ENCODE measurements at places on chromosomes 16 and 17.

DNA sequence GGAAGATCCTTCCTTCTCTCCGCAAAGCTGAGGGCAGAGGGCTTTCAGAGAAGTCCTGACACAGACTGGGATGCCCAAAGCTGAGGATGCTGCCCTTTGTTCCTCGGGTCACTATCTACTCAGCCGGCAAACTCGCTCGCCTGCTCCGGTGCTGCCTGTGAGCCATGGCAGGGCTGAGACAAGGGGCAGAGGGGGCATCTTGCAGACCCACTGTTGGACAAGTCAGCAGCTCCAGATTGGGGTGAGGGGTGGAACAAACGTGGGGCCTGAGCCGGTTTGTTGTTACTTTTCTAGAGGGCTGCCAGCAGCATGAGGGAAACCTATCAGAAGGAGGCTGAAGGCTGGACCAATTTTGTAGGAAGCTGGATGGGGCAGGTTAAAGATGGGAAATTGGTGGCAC is 47.1 kb upstream of the PIK3R6 start:
- no peak for DNase-seq

DNA sequence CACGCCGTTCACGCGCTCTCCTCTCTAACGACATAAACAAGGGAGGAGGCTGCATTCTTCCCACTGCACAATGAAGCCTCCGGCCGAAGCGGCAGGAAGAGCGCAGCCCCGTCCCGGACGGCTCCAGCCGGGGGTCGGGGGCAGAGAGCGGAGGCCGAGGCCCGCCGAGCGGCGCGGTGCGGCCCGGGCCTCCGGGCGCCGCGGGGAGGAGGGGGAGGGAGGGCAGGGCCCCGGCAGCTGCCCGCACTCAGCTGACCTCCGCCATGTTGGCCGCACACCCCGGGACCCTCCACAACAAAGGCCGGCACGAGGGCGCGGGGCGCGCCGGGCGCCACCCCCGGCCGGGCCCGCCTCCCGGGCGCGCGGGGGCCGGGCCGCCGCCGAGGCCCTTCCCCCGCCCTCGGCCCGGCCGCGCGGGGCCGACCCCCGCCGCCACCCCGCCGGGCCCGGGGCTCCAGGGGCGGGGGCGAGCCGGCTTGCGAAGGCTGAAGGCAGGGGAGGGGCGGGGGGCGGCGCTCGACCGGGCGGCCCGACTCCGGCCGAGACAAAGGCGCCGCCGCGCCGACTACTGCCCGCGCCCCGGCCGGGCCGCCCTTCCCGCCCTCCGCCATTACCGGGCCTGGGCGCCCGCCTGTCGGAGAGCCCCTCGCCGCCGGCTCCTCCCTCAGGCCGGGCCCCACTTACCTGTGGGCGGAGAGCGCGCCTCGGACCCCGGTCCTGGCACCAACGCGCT is 527 bp downstream of the SIAH1 start:
- peak; percentile 66 for DNase-seq

DNA sequence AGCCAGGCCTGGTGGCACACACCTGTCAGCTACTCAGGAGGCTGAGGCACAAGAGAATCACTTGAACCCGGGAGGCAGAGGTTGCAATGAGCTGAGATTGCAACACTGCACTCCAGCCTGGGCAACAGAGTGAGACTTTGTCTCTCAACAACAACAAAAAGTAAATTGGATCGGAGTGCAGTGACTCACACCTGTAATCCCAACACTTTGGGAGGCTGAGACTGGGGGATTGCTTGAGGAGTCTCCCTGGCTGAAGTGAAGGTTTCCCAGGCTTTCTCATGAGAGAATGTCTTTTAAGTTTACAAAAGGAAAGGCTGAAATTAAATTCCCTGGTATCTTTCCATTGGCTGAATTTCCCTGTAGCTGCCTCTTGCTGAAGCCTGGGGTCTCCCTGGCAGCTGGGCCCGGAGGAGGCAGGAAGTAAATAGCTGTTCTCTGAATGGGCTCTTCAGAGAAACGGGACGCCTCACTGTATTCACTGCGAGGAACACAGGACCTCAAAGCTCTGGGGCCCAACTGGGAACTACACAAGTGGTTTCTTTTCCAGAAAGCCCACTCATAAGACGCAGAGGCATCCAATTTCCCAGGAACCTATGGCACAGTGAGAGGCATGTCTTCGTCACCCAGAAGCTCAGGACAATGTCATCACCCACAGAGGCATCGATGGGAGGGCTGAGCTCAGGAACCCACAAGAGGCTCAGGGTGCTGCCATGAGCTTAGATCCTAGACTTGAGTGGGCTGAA is 77.4 kb upstream of the SMURF2 start:
- DNase-seq, result no peak

DNA sequence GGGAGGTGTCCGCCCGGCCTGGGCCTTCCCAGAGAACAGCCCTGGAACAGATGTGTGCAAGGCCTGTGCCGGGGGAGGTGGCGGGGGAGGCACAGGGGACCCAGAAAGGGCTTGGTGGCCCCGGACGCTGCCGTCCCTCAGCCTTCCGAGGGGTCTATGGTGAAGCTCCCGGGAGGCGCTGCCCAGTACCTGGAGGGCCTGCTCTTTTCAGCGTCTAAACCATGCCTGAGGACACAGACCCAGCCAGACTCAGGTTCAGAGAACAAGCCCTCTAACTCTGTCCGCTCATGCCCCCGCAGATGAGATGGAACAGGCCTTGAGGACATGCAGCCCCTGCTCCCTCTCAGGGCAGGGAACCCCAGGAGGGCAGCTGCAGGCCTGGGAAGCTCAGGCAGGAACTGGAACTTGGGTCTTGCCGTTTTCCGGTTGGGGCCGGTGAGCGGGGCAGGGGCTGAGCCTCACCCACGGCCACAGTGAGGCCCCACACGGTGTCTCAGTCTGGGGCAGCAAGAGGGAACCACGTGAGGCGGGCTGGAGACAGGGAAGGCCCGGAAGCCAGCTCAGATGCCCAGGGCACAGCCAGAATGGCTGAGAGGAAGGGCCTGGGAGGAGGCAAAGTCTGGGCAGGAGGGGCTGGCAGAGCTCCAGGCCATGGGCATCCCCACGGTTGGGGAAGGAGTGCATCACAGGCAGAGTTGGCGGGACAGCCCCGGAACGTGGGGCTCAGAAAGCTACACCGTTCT is 12.5 kb downstream of the SLC16A3 start:
- no peak for DNase-seq

DNA sequence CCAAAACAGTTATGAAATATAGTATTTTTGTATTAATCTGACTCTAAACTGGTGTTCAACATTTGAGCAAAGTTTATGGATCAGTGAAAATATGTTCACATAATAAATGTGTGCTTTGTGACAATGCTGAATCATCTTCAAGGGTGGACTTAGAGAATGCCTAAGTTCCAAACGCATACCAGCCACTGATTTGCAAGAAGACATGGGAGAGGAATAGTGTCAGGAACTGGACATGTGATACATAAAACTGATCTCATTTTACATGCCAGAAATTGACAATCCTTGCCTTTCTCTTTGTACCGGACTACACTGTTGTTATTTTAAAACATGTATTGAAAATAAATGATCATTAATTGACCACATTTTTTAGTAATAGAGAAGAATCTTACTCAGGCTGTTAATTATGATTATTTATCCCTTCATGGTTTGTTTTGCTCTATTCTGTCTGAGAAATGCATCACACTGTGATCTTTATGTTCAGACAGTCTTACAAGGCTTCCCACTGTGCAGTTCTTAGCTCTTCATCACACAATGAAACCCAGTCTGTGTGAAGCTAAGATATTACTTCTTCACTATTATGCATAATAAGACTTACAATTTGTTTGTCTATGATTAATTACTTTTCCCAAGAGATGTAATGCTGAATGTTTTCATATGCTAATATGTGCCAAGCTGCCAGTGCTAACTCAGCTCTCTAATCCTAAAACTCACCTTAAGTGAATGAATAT is 1180.6 kb upstream of the CDH8 start:
- no peak for DNase-seq

GRCh38 chr17:56815711-56816110 is 18.0 kb downstream of the C17orf67 start:
- DNase-seq, result no peak

DNA sequence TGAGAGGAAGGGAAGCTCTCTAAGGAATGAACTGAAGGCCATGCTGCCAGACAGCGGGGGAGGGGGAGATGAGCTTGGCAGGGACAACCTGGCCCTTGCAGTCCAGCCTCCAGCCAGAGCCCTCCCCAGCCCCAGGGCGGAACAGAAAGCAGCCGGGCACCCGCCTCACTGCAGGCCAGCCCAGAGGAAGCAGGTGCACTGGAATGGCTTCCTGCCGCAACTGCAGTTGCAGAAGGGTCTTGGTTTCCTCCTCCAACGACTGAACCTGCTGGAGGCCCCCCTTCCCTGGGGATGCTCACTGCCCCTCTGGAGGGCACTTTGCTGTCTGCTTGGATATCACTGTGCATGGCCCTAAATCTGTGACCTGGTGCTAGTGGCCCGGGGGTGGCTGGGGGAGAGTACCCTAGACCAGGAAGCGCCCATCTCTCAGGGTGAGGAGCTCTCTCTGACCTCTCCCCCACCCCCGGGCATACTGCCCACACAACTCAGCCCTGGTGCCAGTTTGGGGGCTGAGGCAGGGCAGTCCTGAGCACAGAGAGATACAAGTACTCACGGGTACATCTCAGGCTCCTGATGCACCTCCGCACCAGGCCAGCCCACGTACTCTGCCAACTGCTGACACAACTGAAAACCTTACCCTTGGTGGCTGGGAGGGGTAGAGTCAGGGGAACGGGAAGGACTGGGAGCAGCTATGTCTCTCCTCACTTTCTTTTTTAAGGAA is 41.1 kb downstream of the MYO18A start:
- no peak for DNase-seq

GRCh38 chr16:83335076-83335475 is 472.7 kb upstream of the HSBP1 start:
- DNase-seq, result no peak

- no peak for DNase-seq
These were observed 17.4 kb downstream of the CRK start for GRCh38 chr17:1438593-1439083.

DNA sequence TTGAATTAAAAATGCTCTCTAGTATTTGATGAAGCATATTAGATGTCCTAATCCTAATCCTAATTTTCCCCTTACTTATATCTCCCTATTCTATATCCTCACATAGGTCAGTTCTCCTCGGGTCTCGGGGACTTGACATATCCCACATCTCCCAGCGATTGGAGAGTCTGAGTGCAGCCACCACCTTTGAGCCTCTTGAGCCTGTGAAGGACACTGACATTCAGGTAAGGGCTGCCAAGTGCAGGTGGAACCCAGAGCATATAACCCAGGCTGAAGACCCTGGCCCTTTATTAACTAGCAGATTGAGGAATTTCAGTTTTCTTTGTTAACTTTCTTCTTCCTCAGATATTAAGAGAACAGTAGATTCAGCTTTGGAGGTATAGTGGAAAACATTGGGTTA is 28.5 kb downstream of the NUP93 start:
- no peak for DNase-seq

DNA sequence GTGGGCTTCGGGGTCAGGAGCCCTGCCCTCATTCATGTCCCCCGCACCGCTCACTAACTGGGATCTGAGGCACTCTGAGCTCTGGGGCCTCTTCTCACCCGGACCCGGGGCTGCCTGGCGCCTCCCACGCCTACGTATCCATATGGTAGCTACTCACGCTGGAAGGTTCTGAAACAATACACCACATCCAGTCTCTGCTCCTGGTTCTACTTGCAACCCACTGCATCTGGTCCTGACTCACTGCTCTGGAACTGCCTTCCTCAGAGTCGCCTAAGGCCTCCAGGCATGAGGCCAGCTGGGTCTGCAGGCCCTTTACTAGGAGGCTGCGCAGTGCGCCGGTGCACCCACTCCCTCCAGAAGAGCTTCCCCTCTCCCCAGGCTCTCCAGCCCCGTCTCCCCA is 18.1 kb downstream of the USP36 start:
- DNase-seq, result no peak

DNA sequence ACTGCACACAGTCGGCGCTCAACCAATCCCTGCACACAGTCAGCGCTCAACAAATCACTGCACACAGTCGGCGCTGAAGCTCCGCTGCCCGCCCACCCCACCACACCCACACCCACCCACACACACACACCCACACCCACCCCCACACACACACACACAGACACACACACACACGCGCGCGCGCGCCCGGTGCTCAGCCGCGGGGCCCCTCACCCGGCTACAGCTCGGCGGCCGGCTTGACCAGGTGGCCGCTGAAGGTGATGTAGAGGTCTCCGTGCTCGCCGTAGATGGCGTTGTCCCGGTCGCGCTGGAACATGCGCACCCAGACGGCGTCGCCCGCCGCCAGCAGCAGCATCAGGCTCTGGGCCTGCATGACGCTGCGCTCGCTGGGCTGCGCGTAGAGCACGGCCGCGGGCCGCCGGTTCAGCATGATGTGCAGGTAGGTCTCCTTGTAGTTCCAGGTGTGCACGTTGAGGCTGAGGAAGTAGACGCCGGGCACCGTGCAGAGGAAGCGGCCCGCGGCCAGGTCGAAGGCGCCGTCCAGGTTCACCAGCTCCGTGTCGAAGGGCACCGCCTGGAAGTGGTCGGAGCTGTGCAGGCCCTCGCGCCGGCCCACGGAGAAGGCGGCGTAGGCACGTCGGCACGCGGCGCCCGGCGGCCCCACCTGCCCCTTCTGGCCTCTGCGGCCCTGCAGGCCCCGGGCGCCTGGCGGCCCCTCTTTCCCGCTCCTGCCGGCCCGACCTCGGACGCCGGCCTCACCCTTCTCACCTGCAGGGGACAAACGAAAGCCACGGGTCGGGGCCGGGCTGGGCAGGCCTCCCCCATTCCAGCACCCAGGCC is 2.5 kb downstream of the C1QTNF8 start:
- DNase-seq, result no peak

- DNase-seq, result no peak
These were observed 60.6 kb downstream of the TNFRSF13B start for GRCh38 chr17:16911141-16911937.

- no peak for DNase-seq
These were observed 102.7 kb downstream of the ABCC6 start for GRCh38 chr16:16120382-16121184.

GRCh38 chr16:47310792-47311211 is 150.1 kb downstream of the ITFG1 start:
- no peak for DNase-seq

DNA sequence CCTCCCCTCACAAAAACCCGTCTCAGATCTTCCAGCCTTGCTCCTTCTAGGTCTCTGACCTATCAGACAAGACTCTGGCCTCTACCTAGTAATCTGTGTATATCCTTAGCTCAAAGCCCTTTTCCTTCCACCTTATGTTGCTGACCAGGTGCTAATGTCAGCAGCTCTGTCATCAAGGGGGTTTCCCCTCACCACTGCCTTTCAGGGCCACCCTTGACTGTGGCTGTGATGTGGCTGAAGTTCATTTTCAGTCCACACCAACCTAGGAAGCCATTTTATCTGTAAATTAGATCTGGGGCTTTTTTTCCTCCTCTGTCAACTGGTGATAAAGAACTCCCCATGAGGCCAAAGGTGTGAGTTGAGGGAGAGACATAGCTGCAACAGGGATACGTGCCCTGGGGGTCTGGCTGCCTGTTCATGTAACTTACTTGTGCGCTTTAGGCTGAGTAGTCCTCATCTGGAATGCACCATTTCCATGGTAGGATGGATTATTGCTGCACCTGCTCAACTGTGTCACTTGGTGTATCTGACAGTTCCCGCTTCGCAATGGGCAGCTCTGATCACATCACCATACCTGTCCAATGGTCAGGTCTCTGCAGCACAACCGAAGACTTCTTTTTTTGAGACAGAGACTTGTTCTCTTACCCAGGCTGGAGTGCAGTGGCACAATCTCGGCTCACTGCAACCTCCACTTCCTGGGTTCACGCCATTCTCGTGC is 14.7 kb upstream of the RUNDC3A start:
- DNase-seq, result no peak

Data from HuH-7.5 (cell line).